Stomach (tissue), 19 donors: ENCODE measurements at places on chromosomes 13 and 19. TPM values are rescaled to one million over a fixed set of nuclear protein-coding genes. Genes with fewer than 3 reads are reported as not detected.

DNA sequence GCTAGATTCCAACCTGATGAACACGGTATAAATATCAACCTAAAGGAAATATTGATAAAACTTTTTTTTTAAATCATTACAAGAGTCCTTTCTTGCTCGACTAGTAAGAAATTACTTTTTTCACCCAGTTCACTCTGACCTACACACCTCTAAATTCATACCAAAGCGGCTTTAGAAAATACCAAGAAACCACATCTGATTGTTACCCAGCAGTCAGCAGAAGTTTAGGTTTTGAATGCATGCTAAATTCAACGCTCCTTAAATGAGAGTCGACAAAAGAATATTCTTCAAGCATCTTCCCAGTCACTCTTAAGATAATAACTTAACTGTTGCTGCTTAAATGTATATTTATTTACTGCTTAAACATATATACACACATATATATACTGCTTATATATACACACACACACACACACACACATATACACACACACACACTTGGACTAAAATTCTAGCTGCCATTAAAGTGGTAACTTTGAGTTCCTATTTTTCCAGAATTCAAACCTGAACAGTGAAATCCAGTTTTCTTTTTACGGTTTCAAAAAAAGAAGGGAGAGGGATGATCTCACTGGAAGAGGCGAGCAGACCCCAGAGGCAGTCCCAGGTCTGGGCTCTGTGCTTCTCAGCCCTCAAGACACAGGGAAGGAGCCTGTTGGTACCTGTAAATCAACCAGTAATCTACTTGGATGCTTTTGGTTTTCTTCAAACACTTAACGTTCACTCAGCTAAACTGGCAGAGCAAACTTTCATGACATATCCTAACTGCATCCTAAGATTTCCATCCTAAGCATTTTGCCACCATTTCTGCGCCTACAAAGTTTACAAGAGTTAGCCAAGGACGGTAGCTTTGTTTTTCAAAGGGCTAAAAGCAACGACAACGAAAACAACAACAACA, 1.7 kb downstream of the STK24 start:
- no peak for DNase-seq

DNA sequence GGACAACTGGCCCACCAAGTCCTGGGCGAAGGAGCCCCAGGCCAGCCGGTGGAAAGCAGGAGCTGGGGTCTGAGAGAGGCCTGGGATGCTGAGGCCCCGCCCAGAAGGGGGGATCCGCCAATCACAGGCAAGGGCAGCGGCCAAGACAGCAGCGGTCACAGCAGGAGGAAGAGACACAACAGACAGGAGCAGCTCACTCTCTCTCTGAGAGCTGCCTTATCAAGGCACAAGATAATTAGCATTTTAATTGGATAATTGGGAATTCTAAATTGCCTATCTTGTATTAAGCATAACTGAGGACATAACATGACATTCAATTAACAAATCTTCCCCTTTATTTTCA, 46.2 kb downstream of the CEBPG start:
- DNase-seq: no peak

GRCh38 chr19:10419646-10420443, 493 bp upstream of the PDE4A start:
- no peak for DNase-seq

The KLK15 gene
- total RNA-seq: not detected

- DNase-seq: no peak
Measured at GRCh38 chr13:64088491-64088890, 2672.8 kb upstream of the PCDH20 start.

The TMEM59L gene
- 1.8 TPM for total RNA-seq

The ZIC2 gene
- not detected for total RNA-seq

- DNase-seq: no peak
Measured at GRCh38 chr19:55146078-55146704, 2.8 kb downstream of the TNNT1 start.

DNA sequence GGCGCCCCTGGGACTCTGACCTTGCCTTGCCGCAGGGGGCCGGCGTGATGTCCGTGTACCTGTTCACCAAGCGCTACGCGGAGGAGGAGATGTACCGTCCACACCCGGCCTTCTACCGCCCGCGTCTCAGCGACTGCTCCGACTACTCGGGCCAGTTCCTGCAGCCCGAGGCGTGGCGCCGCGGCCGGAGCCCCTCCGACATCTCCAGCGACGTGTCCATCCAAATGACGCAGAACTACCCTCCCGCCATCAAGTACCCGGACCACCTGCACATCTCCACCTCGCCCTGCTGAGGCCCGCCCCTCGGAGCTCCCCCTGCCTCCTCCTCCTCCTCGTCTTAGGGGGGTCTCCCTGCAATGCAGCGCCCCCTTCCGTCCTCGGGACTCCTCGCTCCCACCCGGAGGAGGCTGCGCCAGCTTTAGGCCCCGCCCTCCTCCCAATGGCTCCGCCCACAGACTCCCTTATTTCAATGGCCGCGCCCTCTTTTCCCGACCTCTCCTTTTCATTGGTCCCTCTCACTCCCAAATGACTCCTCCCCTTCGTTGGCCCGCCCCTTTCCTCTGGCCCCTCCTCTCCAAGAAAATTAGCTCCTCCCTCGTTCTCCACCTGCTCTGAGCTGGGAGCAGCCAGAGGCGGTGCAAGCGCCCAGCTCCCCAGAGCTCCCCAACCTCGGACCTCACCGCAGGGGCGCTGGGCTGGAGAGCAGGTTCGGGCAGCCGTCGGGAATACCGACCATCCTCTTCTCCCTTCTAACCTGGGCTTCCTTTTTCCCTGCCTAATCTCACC, 20.5 kb upstream of the CACNG8 start:
- no peak for DNase-seq

DNA sequence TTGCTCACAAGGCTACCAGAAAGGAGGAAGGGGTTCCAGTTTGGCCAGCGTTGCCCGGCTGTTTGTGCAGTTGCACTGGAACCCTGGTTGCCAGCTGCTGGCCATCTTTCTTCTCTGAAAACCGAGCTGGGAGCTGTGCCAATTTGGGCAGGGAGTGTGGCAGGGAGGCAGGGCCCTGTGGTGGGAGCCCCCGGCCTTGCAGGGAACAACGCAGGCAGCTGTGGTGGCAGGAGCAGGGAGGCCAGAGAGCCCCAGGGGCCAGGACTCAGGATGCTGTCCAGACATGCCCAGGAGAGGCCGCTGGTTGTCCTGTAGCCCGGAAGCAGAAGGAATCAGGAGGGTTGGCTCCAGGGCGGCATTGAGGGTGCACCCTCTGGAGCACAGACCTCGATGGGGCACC, 4.8 kb downstream of the KMT5C start:
- no peak for DNase-seq

- DNase-seq: no peak
Measured at GRCh38 chr13:42777467-42777866, 3.9 kb upstream of the FAM216B start.

The VSTM1 gene
- total RNA-seq: not detected

DNA sequence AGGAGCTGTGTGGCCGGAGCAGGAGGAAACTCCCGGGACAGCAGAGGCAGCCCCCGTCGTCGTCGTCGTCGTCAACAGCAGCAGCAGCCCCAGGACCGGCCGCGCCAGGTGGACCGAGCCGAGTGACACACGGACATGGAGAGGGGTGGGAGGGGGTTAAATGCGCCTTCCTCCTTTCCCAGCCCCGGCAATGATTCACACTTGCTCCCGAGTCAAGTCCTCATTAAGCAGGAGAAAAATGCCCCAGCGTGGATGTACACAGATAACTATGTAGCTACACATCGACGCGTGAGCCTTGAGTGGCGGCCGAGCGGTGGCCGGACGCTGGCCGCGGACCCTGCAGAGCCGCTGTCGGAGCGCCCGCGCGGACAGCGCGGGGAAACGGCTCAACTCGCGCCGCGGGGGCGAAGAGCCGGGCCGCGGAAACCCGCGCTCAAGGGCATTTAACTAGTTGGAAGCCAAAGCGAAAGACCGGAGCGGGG, 645 bp downstream of the UBL3 start:
- peak; percentile 72 for DNase-seq

- DNase-seq: no peak
Measured at GRCh38 chr19:8675066-8675465, 23.5 kb downstream of the ACTL9 start.

GRCh38 chr13:95620030-95620824, 24.3 kb downstream of the DZIP1 start:
- DNase-seq: no peak

DNA sequence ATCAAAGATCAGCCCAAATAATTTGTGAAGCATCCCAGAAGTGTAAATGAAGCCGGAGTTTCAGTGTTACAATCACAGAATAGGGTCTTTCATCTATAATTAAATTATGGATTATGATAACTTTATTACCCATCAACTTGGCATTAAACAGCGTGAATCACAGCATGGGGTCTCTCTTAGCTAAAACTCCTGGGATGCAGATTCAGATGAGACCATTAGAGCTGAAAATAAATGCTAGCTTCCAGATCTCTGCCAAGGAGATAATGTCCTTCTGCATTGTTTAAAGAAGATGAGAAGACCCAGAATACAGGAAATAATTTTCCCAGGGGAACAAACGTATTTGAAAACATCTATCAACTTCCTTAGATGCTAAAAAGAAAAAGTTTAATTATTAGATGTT, 546.0 kb upstream of the PCDH9 start:
- no peak for DNase-seq

DNA sequence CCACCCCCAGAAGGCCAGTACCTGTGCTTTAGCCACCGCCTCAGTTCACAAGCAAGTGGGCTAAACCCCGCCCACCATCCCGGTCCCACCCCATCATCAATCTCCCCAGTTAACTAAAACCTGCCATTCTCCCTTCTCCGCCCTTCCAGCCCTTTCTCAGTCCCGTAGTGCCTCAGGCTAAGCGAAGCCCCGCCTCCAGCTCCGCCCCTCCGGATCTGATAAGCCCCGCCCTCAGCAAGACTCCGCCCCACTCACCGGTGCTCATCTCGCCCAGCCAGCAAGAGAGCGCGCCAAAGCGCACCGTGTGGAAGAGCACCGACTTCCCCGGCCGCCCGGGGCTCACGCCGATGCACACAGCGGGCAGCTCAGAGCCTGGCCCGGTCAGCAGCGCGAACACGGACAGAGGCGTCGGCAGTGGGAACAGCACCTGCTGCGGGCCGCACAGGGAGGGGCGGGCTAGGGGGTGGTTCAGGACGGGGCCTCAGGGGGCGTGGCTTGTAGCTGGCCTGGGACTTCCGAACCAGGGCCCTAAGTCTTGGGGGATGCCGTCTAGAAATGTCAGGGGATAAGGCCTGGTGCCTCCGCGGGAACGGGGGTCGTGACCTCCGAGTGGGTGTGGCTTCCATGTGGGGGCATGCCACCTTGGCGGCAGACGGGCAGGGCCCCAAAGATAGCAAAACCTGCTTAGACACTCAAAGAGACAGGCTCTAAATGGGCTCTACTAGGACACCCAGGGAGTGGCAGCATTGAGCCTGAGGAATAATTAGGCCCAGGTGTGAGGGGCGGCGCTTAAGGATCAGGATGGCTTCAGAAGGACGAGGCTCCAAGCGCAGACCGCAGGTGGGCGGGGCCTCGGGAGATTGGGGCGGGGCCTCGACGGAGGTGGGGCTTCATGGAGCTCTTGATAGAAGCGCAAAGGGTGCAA, 21.4 kb downstream of the MAP4K1 start:
- DNase-seq: peak; percentile 91

DNA sequence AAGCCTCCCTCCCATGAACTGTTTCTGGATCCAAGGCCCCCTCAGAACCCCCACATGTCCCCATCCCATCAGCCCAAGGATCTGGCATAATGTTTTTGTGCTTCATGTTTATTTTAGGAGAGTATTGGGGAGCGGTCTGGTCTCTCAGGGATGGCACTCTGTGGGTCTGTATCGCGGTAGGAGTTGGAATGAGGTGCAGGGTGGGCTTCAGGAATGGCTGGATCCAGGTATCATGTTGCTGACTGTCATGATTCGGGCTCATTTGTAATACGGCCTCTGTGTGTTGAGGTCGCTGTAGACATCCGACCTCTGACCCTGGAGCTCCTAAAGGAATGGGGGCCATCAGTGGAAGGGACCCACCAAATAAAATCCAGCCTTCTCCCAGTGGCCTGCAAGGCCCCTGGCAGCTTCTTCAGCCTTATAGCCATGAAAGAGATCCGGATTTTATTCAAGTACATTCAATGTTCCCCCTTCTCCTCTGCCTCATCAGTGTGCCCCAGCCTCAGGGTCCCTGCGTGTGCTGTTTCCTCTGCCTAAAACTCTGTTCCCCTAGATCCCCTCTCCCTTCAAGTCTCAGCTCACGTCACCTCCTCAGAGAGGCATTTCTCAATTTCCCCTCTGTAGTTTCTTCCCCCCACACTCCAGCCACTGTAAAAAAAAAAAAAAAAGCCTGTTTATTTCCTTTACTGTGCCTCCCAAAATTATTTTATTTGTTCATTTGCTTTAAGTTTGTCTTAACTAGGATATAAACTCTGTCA, 2.2 kb downstream of the HCST start:
- no peak for DNase-seq
